ENCODE measurements at places on chromosomes 1 and 21.

DNA sequence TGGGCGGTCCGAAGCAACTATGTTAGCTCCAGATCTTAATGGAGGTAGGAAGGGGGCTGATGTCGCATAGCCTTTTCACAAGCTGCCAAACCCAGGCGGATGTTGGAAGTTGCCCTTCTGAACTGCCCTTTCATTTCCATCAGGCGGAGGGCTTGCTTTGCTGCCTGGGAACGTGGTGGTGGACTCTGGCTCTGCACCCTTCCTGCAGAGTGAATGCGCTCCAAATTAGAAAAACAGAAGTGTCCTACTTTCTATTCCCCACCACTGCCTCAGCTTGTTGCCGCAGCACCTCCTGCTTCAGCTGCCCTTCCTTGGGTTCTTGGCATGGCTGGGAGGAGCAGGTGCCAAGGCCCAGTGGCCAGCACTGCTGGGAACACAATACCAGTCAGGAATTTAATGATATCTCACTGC lies 60.6 kb downstream of the AK4 start:
- DNase-seq: no peak

- no peak for DNase-seq
Observed at GRCh38 chr1:21734526-21734925, 48.4 kb downstream of the USP48 start.

DNA sequence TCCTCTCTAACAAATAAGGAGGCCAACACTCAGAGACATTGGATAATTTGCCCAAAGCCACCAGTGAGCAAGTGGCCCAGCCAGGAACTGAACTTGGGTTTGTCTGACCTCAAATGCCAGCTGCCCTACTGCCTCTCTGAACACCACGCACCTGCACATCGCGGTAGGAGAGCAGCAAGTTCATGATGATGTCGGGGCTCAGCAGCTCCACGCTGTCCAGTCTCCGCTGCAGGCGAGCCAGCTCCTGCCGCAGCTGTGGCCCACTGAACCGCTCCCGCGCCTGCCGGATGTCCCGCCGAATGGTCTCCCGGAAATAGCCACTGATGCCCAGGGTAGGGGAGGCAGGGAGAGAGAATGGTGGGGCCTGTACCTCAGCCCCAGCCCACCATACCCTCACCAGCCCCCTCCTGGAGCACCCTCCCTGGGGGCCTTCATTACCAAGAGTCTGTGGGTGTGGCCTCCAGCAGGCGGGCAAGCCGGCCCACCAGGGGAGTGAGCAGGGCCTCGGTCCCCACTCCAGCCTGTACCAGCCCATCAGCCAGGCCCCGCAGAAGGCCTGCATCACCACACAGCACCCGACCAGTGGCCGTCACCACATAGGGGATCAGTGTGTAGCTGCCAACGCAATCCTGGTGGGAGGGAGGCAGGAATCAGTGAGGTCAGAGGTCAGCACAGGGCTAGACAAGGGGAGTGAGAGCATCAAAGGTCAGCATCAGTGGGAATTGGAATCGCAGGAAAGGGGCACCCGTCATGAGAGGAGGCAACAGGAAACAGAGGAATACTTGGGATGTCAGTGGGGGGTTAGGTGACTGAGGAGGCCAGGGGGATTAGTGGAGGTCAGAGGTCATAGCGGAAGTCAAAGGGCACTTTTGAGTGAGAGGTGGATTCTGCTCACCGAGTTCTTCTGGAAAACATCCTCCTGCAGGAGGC lies 2.7 kb downstream of the MAP3K6 start:
- no peak for DNase-seq

- DNase-seq: no peak
Observed at GRCh38 chr1:99538618-99538956, 107.3 kb upstream of the PALMD start.

DNA sequence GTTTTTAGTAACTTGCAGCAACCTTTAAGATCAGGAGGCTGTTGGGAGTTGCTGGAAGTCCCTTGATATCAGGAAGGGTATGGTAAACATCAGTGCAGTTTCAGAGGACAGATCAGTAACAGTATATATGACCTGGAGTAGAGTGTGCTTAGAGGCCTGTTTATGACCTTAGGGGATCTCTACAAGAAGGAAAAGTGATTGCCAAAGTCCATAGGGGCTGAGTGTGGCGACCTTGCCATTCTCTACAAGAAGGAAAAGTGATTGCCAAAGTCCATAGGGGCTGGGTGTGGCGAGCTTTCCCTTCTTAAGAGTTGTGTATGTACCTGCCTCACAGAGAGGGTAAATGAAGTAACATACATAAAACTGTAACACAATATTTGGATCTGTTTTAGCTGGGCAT lies 28.5 kb upstream of the AXDND1 start:
- no peak for DNase-seq

- DNase-seq: no peak
Observed at GRCh38 chr1:94143173-94143808, 22.3 kb upstream of the ABCA4 start.

DNA sequence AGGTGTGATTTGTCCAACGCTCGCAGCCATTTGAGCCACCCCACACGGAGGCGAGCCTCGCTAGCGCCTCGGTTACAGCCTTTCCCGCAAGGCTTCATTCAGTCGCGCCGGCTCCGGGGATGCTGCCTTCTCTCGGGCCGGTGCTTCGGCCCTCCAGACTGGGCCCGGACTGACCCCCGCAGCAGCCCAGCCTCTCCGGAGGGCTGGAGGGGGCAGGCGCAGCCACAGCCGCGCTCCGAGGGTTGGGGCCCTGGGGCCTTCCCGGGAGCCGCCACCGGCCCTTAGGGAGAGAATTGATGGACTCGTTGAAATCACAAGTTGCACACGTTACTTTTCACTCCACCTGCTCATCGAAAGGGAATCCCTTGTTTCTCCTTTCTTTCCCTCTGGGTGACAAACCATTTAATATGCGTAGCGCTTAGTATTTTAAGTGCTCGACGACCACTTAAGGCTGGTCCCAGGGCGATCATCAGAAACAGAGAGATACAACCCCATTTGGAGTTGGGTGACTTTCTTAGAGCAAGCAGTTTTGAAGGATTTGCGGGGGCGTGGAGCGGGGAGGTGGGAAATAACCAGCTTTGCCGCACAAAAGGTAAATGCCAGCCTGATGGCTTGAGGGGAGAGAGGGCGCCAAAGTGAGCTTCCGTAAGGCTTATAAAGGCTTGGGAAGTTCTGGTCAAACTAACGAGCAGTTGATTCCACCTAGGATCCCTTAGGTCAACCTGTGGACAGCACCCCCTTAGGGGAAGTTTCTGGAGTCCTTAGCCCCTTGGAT lies 24.6 kb upstream of the ENAH start:
- no peak for DNase-seq

- no peak for DNase-seq
Observed at GRCh38 chr1:233620065-233620464, 6.2 kb downstream of the KCNK1 start.

- DNase-seq: no peak
Observed at GRCh38 chr1:42144711-42145388, 8.4 kb upstream of the GUCA2B start.

DNA sequence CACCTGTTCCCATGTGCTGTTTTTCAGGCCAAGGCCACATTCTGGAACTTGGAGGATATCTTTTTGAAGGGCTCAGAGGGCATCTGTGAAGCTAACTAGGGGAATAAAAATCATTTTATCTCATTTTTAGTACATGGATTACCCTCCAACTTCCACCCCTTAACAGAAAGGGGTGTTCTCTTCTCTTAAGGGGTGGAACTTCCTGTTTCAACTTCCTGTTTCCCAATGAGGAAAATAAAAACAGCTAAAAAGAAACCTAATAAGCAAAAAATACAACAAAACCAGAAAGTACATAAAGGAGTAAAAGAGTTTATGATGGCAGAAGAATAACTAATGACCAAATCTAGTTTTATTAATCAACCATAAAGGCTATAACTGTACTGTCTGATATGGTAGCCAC lies 24.8 kb upstream of the SLC22A15 start:
- no peak for DNase-seq

GRCh38 chr1:113811156-113811887 lies 954 bp downstream of the RSBN1 start:
- DNase-seq: peak; percentile 55

DNA sequence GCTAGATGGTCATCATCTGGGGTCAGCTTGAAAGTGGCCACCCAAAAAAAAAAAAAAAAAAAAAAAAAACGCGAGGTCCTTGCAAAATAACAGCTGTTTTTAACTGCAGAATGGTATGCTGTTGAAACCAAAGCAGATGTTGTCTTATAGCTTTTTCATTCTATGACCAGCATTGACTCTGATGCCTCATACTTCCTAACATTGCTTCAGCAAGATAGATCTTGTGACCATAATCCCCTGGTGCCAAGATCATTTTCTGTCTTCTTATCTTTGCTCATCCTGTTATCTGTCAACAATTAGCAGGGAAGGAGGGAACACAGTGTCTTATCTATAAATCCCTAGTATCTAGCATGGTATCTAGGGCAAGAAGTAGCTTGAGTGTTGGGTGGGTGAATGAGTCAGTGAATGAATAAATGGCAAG lies 181.5 kb downstream of the PLPP3 start:
- DNase-seq: no peak

DNA sequence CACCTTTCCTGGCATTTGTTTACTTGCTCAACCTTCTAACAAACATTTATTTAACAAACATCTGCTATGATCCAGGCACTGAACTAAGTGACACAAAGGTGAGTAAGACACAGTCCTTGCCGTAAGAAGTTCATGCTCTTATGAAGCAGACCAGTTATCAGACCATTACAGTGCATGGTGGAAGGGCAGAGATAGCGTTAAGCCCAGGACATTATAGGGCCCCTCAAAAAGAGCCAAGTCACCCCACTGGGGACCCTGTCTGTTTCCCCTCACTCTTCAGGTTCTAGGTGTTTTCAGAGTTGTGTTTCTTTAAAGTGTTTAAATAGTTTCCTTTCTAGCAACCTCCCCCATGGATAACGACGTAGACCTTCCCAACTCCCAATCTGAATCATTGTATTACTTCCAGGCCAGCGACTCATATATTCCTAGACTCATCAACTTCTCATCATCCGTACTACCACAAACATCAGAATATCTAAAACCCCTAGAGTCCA lies 39.3 kb downstream of the TCP10L start:
- DNase-seq: no peak

DNA sequence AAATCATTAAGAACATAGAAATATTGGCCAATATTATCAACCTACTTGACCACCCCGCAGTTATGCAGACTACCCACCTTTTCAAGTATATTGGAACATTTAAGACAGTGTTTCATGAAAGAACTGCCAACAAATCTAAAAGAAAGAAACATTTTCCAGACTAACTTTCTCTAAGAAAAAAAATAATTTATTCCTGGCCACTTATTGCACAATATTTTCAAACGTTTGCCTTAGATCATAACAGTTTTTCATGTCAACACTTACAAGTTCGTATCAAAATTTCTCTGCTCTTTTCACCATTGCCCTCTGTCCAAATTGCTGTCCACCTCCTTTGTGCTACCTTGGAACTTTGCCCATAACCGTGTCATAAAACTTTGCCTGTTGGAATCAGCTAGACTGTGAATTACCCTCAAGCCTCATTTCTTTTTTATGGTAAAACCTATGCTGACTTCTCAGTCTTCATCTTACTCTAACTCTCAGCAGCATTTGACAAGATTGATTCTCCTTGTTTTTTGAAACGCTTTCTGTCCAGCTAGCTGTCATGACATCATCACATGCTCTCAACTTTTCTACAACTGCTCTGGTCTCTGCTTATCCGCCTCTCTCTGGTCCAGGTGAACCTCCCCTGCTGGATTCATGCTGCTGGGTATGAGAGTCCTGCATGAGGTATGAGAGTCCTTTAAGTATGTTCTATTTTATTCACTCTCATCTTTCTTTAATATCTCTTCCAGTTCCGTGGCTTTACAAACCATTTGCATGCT lies 92.8 kb upstream of the CHRM3 start:
- DNase-seq: no peak

DNA sequence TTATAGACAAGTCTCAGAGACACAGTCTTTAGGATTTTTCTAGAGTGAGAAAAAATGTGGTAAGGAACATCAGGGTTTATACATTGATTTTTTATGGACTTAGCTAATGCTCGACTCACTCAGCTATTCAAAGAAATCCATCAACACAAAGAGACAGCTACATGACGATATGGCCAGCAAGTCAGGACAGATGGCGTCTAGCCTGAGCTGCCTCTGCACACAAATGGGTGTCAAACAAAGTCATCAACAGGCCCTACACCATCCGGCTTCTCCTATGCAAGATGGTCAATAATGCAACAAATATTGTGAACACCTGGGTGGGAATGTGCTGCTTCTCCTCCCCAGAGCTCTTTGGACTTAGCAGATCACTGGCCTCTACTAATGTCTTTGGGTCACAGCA lies 13.3 kb upstream of the ERICH3 start:
- DNase-seq: no peak

GRCh38 chr1:119603695-119604094 lies 44.4 kb downstream of the ZNF697 start:
- DNase-seq: no peak

- no peak for DNase-seq
Observed at GRCh38 chr1:202843081-202843480, 32.3 kb downstream of the PCAT6 start.

GRCh38 chr1:230167419-230167852 lies 100.4 kb downstream of the GALNT2 start:
- DNase-seq: peak; percentile 79

- peak; percentile 61 for DNase-seq
Observed at GRCh38 chr21:44517175-44517899, 22.7 kb downstream of the KRTAP10-1 start.

DNA sequence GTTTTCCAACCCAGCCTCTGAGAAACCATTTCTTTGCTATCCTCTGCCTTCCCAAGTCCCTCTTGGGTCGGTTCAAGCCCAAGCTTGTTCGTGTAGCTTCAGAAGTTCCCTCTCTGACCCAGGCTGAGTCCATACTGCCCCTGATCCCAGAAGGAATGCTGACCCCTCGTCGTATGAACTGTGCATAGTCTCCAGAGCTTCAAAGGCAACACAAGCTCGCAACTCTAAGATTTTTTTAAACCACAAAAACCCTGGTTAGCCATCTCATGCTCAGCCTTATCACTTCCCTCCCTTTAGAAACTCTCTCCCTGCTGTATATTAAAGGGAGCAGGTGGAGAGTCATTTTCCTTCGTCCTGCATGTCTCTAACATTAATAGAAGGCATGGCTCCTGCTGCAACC lies 23.8 kb downstream of the EIF2D start:
- DNase-seq: no peak

GRCh38 chr1:16387201-16388188 lies 20.5 kb downstream of the SZRD1 start:
- no peak for DNase-seq

- no peak for DNase-seq
Observed at GRCh38 chr1:6094801-6095505, 49.3 kb downstream of the KCNAB2 start.

GRCh38 chr1:55329091-55329490 lies 113.9 kb upstream of the USP24 start:
- DNase-seq: no peak

- DNase-seq: no peak
Observed at GRCh38 chr1:25615563-25616094, 962 bp upstream of the MAN1C1 start.

DNA sequence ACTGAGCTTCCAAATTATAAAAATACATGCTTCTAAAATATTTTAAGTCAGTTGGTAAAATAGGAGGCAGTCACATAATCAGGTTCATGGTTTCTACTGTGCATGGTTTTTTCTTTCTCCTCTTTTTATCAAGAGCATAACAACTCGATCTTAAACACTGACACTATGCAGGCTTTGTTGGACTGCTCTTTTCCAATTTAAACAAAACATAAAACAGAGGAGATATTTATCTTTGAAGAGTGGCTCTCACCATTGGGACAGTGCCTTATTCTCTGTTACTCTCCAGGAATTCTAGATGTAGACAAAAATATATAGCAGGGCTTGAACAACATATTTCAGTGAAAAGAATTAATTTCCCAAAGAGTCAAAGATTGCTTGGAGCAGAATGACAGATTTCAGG lies 883.5 kb upstream of the ADGRL2 start:
- DNase-seq: no peak

All from OCI-LY7 (cell line).